Activated T-helper 9 cell treated with anti-CD3 and anti-CD28 coated beads, Interleukin-2, amount 50 U/mL, for 16 hours (primary cell): ENCODE measurements at places on chromosomes 12 and 14.

DNA sequence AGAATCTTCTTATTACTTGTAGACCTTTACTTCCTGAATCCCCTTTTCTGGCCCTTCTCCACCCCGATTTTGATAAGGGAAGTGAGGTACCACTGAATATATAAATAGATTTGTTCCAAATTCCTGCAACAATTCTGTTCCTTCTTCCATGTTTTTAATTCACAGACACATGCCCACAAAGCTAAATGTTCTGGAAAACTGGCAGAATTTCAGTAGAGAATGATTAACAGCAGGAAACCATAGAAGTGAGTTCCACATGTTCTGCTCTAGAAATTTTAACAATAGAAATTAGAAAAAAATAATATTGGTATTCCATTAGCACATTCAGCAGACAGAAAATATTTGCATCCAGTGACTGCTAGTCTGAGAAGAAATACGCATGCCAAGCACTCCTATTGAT, 139.6 kb downstream of the SLC2A13 start:
- DNase-seq, result no peak

GRCh38 chr12:22525426-22525825, 18.9 kb downstream of the C2CD5 start:
- no peak for DNase-seq

DNA sequence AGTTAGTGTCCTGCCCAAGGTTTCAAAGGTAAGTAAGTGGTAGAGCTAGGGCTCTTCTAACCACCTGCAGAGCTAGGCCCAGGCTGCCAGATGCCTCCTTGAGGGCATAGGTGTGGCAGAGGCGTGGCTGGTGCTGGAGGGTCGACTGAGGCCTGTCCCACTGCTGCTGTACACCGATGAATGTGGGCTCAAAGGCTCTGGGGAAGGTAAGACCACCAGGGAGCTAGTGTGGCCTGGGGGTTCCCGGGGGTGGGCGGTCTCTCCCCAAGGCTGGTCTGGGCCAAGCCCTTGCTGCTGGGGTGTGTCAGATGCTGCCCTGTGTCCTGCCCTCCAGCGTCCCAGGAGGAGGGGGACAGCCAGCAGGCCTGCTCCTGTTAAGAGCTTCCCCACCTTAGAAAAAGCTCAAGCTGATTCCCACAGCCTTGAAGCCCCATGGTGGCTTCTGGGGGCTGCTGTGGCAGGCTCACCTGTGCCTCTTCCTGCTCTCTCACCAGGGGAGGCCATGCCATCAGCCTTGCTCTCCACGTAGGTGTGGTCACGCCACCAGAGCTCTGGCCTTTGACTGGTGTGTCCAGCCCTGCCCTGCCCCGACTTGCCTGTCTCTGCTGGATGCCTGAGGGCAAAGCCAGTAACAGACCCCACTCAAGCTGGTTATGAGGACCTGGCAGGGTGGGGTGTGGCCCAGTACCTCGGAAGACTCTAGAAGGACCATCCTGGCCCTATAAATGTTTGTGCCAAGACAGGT, 36.8 kb downstream of the SH2B3 start:
- DNase-seq, result no peak

- DNase-seq, result peak; percentile 70
These were observed 12.9 kb upstream of the NEMF start for GRCh38 chr14:49865431-49865859.

DNA sequence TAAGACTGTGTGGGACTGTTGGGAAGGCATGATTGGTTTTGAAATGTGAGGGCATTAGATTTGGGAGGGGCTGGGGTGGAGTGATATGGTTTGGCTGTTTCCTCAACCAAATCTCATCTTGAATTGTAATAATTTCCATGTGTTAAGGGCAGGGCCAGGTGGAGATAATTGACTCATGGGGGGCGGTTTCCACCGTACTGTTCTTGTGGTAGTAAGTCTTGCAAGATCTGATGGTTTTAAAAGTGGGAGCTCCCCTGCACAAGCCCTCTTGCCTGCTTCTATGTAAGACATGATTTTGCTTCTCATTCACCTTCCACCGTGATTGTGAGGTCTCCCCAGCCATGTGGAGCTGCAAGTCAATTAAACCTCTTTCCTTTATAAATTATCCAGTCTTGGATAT, 76.6 kb upstream of the PPFIA2 start:
- DNase-seq, result no peak

DNA sequence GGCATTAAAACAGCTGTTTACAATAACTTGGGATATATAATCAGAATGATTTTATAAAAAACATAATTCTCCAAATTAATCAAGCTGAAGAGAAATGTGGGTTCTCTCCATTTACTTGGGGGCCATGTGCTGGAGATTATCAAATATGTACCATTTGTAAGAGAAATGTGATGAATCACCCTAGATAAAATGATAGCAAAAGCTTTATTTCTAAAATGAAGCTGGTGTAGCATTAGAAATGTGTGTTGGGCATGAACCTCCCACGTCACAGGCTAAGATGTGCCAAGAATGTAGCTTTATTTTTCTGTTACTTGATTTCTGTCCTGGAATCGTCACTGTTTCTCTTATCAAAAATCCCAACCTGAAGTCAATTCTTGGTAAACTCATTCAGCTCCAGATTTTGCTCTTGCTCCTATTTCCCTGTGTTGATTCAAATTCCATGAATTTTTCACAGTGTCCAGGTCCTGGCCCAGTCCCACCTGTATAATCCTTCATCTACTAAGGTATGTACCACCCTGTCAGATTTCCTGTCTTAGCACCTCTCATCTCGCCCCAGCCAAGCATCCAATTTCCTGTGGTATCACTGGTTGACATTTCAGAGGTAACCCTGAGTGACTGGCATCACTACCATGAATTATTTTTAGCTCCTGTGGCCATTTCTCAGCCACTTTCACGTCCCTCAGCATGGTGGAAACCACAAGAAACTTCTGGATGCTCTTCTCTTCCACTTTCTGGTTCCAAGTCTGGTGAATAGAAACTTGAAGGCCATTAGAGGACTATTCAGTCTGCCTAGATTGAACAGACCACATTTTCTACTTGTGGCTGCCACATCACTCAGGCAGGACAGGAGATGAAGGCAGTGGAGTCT, 103.6 kb upstream of the FLRT2 start:
- DNase-seq, result no peak

- DNase-seq, result no peak
These were observed 65.9 kb downstream of the RNFT2 start for GRCh38 chr12:116804051-116804450.

DNA sequence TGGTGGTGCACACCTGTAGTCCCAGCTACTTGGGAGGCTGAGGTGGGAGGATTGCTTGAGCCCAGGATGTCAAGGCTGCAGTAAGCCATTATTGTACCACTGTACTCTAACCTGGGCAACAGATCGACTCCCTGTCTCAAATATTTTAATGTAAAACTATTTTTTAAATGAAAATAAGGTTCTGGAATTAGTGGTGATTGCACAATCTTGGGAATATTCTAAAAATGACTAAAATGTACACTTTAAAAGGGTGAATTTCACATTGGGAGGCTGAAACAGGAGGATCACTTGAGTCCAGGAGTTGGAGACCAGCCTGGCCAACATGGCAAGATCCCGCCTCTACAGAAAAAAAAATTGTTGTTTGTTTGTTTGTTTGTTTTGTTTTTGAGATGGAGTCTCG, 12.9 kb upstream of the TMBIM6 start:
- DNase-seq, result no peak

DNA sequence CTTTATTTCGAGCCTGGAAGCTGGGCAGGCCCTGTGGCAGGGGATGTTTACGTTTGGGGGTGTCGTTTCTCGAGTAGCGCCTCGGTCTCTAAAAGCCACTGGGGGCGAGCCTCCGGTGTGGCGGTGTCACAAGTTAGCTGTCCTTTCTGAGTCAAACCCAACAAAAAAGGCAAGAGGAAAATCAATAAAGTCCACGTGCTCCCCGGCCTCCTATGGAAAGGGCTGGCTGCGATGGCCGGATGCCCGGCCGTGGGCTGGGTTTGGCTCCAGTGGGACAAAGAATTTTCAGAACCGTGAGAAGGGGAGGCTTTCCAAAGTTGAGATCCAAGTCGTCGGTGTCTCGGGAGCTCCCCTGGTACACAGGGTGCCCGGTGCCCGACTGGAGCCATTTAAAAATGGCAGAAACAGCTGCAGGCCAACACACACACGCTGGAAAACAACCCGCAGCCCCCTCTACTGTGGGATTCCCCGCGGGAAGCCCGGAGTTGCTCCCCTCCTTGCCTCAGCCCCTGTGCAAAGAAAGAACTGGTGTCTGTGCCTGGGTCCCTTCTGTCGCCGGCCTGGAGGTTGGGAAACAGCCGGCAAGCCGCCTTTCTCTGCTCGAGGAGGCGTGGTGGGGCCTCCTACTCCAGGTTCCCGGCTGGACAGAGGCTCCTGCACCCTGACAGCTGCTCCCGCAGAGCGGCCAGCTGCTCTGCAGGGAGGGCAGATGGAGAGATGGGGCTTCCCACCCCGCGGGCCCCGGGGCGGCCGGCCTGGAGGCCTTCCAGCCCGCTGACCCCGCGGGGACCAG, 1.9 kb downstream of the BCL7A start:
- DNase-seq, result no peak

GRCh38 chr14:106831322-106831720, 1304.9 kb downstream of the TMEM121 start:
- DNase-seq, result peak; percentile 25

GRCh38 chr12:6161124-6161882, 36.8 kb upstream of the VWF start:
- no peak for DNase-seq

DNA sequence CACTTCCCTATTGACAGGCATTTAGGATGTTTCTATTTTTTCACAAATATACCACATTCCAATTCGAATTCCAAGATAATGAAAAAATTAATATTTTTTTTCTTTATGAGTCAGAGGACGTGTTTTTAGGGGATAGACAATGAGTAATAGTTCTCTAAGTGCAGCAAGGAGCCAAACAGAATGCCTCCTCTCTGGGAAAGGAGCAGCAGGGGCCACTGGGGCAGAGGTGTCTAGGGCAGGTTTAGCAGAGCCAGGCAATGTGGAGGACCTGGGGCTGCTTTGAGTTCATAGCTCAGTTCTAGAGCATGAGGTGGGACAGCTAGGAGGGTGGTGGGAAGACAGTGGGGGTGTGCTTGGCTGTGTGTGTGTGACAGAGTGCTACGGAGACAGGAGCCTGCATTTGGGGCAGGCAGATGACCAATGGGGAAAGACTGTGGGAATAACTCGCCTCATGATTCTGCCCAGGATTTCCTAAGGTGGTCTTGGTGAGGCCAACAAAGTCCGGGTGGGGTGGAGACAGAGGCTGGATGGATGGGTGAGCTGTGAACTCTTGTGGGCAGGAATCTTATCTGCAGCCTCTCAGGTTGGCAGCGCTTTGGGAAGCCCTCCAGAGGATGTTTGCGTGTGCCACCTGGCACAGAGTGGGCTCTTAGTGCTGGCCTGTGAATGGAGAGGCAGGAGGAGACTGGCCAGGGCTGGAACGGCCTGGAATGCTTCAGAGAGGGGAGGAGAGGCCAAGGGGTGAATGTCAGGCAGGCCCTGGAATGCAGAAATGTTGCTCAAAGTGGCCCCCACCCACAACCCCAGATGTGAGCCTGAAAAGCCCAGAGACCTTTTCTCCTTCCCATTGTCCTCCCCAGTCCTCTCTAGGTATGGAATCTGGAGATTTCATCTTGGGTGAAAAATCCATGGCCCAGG, 2.4 kb upstream of the KRT7 start:
- no peak for DNase-seq

DNA sequence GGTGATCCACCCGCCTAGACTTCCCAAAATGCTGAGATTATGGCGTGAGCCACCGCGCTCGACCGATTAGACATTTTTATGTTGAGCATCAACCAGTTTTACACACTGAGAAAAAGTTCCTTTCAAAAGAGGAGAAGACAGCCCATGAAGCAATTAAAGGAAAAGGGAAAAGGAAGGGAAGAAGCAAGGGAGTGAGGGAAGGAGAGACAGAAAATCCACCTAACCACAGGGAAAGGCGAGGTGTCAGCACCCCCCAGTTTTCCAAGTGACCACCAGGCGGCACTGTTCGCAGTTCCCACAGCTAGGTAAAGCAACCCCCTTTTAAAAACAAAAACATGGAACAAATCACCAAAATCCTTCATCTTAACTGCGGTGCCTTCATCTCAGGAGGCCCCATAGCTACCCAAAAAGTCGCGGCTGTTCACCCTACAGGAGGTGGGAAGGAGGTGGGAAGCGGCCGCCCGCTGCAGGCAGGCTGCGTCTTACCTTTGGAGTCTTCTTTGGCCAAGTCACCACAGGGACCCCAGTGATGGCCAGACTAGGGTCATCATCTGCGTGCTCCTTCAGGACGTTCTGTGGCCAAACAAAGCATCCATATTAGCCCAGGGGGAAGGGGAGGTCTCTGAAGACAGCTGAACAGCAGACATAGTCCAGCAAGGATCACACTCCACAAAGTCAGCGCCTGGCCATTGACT, 86.6 kb downstream of the KDM2B start:
- DNase-seq, result peak; percentile 42

DNA sequence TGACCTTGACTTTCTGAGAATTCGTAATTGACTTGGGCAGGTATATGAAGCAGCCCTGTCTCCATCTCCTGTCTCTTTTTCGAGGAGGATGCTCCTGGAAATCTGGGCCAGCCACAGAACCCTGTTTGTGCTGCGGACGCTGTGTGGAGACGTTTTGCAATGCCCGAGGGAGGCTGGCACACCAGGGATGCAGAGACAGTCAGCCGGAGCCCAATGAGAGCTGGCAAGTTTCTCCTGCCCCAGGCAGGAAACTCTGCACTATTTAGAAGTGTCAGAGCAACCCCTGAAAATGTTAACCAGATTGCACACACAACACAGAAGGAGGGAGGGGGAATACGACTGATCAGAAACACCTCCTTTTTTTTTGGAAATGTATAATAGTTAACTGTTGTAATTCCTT, 103.2 kb upstream of the DYRK2 start:
- no peak for DNase-seq

DNA sequence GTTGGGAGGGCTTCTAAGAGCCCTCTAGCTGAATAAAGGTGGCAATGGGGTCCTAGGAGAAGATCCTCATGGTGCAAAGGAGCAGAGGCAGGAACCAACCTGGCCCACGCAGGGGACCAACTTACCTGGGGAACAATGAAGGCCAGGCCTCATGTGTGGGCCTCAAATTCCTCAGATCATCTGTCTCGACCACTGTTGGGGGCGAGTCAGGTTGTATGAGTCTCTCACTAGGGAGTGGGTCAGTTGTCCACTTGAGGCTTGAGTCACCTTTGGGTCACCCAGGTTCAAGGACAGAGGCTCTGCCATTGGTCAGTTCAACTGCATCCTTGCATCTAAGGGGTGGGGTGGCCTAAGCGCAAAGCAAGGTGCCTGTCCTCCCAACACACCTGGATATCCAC, 43.7 kb upstream of the BDKRB2 start:
- no peak for DNase-seq
